NCI-H2029 treated with DMSO at 0.1 percent for 48 hours (cell line): ENCODE measurements at places on chromosomes 3 and 15.

DNA sequence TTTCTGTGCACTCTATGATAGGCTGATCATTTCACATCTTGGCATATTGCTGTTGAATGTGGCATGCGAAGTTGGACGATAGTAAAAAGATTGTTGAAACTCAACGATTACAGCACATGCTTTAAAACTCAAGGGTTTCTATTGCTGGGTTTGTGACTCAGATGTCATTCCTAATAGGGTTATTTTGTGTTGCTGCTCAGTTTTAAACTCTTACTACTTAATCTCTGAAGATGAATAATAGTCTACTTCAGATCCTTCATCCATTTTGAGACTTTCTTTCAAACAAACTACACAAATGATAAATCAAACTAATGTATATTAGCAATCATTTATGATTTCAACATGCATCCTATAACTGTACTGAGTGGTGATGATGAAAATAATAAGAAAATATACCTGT lies 71.3 kb upstream of the MBNL1 start:
- no peak for DNase-seq

DNA sequence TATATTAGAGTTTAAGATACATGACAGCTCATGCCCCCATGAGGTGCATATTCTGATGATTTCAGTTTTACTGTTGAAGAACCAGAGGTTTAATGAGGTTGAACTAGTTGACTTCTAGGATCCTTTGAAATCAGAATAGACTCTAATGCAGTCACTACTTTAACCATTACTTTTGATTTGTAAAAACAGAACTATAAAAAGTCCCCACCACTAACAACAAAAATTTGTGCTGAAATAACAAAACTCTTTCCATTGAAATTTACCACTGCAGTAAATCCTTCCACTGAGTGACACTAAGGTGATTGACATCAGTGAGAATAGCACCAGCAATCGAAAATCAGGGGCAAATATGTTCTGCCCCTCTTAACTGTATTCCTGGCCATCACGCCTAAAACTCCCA lies 214.1 kb downstream of the SHQ1 start:
- DNase-seq = no peak

- no peak for DNase-seq
These were observed 98.1 kb upstream of the ARHGEF3 start for GRCh38 chr3:56899851-56900250.

DNA sequence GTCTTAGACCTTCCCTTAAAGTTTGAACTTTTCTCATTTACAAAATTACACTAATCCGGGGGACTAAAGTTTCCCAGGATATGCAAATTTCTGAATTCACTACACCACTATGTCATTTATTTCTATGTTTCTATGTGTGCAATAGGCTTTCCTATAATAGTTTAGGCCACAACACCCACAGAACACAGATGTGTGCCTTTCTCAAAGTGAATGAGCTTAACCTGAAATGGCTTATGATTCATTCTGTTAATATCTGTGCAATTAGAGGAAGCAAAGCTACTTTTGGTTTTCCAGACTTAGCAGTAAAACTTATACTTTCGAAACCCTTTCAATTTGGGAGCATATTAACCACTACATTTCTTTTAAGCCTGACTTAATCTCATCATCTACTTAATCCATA lies 748.1 kb downstream of the GBE1 start:
- no peak for DNase-seq

DNA sequence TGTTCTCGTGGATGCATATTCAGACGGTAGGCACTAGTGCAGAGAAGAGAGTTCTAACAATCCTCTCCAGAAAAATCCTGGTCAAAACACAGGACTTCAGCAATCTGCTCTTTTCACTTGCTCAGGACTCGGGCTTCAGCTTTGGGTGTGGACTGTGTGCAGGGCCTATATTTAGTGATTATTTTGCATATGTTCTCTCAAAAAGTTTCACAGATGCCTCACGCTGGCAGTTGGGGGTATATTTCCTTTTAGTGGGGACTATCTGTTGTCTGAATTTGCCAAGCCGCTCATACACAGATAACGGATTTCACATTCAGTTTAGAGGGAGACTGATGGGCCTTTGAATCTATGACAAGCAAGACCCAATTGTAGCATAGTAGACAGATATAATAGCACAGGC lies 54.4 kb upstream of the LRRN1 start:
- no peak for DNase-seq

DNA sequence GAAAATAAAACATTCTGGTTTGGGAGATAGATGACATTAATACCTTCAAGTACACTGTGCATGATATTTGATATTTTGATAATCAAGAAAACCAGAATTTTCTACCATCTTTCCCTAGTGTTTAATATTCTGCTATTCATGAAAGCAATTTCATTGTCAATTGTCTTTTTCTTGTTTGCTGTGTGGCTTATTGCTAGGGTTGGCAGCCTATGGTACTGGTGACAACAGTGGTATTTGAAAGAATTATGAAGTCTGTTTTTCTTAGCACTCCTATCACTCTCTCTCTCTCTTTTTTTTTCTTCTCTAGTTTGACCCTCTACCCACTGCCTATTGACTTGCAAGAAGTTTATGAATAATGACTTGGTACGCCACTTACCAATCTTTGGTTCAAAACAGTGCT lies 15.4 kb downstream of the RNF13 start:
- DNase-seq = no peak

GRCh38 chr3:179098388-179099077 lies 26.9 kb upstream of the ZMAT3 start:
- DNase-seq = no peak

- DNase-seq = no peak
These were observed 105.5 kb upstream of the ICE2 start for GRCh38 chr15:60584355-60584998.

- no peak for DNase-seq
These were observed 150.8 kb downstream of the TLE3 start for GRCh38 chr15:69946870-69947269.

DNA sequence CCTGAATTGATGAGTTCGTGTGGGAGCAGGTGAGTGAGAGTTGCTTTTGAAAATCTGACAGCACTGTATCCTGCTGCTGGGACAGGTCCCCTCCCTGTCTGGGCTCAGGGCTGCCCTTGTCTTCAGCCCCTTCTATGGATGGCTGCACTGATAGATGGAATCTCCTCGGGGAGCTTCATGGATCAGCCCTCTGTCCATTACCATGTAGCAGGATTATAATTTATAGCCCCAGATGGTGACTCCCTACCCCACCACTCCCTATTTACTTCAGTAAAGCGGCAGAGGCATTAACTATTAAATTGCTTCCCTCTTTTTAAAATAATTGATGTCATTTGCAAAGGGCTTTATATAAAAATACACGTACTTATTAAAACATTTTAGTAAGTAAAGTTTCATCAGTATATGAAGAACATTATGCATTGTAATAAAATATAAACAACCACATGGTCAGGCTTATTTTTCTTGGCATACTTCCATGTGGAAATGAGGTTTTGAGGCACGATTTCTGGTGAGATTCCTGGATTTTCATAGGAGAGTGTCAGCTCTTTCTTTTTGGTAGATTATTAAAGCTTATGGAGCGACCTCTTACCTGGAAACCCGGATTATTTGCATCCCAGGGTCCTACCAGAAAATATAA lies 38.5 kb downstream of the MAP3K13 start:
- DNase-seq = no peak

GRCh38 chr3:194986208-194987043 lies 284.5 kb downstream of the XXYLT1 start:
- no peak for DNase-seq

- no peak for DNase-seq
These were observed 367.5 kb downstream of the PTPRG start for GRCh38 chr3:61928776-61929314.

DNA sequence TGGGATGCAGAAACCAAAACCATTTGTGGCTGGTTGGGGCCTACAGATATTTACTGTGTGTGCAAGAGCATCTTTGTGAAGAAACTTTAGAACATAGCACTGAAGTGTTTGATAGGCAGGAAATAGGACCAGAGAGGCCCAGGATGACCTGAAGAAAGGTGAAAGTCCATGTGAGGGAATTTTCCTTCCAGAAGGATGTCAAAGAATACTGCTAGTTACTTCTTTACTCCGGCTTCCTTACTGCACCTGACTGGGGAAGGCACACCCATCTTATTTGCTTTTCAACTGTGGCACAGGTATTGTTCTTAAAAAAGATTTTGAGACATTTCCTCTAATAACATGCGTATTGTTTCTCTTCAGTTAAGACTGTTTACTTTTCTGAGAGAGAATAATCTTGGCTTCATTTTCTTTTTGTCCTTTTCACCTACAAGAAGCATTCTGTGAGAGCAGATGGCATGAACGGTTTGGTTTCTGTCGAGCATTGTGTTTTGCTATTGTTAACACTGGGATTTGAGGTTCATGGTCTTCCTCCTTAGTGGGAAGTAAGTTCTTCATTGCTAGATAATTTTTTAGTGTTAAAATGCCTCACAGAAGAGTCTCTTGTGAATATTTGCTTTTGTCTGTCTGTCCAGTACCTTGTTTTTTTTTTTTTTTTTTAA lies 71.5 kb downstream of the SLCO3A1 start:
- DNase-seq = no peak

DNA sequence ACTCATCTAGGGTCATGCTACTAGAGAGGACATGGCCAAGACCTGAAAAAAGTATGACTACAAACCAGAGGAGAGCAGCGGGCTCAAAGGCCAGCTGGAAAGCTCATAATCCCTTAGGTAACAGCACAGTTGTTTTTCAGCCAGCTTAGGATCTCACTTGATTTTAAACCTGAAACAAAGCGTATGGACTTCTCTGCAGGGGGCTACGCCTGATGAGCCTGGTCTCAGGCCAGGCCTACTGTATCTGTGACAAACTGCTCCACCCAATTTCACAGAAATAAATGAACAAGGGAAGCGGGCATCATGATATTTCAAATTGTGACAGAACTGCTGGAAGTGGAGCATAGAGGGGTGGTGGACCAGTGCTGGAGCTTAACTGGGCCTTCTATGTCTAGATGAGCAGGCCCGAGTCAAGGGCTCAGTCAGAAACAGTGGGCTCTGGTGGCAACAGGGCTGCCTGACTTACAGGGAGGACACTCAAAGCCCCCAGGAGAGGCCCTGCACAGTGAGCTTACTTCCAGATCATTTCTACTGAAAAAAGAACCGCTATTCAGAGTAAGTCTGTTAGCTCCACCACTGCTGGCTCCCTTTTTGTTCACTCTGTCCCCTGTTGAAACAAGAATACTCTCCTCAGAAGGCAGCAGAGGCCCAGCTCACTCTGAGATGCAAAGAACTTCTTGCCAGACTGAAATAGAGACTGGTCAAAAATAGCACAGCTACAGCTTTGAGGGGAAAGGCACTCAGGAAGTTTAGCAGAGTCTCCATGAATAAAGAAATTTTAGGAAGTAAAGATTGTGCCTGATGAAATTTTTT lies 47.0 kb downstream of the LRIG1 start:
- DNase-seq = no peak

GRCh38 chr3:162302983-162303624 lies 806.5 kb downstream of the OTOL1 start:
- no peak for DNase-seq

- no peak for DNase-seq
These were observed 44.3 kb downstream of the CD200R1L start for GRCh38 chr3:112802338-112802737.

GRCh38 chr3:10949197-10949596 lies 43.4 kb upstream of the SLC6A1 start:
- no peak for DNase-seq

GRCh38 chr3:183218826-183219225 lies 34.2 kb upstream of the B3GNT5 start:
- no peak for DNase-seq

GRCh38 chr3:79414806-79415205 lies 353.0 kb downstream of the ROBO1 start:
- DNase-seq = no peak

GRCh38 chr3:138361561-138361971 lies 13.2 kb downstream of the MRAS start:
- DNase-seq = no peak

DNA sequence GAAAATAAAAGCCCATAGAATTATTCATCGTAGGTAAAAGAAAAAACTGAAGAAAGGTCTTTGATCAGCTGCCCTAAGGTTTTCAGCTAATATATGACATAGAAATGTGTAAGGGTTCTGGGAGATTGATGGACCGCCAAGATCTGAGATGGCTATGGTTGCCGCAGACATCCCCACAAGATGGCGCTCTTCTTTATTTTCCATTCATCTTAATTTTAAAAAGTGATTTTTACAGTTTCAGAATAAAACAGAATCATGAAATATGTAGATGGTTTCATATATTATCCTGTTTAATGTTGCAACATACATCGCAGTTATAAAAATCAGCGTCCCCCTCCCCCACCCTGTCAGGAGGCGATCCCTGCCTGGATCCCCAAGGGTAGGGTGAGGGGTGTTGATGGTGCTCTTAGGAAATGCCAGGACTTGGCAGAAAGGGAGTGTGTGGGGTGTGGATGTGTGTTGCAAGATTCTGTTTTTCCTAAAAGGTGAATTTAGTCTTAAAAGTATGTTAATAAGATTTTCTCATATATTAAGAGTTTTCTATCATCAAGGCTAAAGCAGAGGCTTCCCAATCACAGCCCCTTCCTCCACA lies 68.8 kb downstream of the ANXA2 start:
- no peak for DNase-seq

- no peak for DNase-seq
These were observed 73.7 kb upstream of the WDR72 start for GRCh38 chr15:53833134-53833624.

DNA sequence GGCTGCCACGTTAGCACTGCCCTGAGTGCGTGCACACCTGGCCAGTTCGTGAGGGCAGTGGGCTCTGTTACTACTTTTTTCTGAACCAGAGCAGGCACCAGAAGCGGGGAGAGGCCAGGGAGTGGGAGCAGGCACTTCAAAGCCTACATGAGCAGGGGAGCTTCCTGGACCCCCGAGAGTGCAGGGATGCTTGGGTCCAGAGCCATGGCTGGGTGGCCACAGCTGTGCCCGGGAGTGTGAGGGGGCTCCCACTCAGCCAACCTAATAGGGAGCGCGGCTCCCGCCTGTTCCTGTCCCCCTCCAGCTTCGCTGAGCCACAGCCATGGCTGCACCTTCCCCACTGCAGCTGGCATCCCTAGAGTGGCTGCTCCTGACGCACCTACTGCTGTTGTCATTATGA lies 1423.3 kb downstream of the SI start:
- DNase-seq = no peak

- DNase-seq = no peak
These were observed 268.9 kb downstream of the GABRB3 start for GRCh38 chr15:26504009-26504408.

DNA sequence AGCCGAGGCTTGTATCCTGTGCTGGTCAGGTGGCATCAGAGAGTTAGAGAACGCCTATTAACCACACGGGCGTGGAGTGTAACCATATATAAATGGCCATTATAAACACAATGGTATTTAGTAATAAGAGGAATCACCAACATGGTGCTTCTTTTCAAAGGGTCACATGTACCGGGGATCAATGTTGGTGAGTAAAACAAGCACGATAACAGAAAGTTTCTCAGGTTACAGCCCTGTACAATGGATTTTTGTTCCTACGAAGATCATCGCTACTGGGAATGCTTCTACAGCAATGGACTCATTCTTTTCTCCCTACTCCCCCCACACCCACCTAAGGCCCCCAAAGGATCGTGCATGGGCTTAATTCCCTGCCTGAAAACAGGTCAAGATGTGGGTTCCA lies 42.5 kb downstream of the MEIS2 start:
- no peak for DNase-seq
